ENCODE measurements at places on chromosomes 12 and 14.

GRCh38 chr12:121628037-121628436, 1.7 kb downstream of the ORAI1 start:
- no peak for DNase-seq

- DNase-seq = no peak
Observed at GRCh38 chr12:91111366-91112325, at the start of gene LUM. TSS of gene LUM (minus strand) at chr12:91111494. CDS start at chr12:91108979, 2,515 bp downstream.

DNA sequence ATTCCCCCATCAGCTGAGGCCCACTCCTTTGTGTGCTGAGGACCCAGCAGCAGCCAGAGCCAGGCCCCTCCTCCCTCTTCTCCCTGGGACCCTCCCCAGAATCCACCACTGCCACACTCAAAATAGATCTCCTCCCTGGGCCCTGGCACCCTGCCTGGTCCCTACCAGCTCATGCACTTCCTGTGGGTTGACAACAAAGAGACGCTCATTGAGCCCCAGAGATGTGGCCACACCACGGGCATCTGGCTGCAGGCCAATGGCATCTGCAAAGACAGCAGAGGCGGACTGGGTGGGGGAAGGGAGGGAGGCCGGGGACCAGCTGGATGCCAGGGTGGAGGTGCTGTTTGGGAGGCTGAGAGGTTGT, 16.0 kb upstream of the ENDOU start:
- peak; percentile 61 for DNase-seq

DNA sequence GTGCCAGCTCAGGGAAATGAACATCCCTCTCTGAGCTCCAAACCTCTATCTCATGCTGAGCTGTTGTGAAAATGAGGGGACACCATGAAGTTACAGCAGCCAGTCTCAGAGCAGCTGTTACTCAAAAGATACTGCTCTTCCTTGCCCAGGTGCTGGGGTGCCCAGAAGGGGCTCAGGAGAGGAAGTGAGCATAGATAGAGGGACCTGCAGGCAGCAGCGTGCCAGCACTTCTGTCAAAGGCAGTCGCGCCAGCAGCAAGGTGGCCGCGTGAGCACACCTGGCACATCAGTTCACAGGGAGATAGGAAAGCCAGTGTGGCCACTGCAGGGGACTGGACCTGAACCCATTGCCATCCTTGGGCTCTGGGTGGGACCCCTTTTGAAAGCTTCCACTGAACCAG, 27.8 kb downstream of the C14orf132 start:
- no peak for DNase-seq

GRCh38 chr12:31737763-31738162, 8.9 kb upstream of the AMN1 start:
- DNase-seq = no peak

- DNase-seq = no peak
Observed at GRCh38 chr12:58051378-58051777, 110.0 kb downstream of the ATP23 start.

DNA sequence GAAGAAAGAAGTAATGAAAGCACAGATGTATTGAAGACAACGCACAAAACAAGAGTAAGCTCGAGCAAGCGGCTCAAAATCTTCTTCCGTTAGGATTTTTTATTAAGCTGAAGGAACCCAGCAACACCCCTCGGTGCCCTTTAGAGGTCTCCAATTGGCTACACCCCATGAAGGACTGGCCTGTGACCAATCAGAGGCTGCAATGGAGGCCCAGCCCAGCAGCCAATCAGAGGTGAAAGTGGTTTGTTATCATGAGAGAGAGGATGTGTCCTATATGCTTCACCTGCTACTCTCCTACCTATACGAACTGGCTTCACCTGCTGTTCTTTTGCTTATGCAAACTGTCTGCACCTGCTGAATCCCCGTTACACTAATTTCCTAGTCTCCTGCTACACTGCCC, 358.8 kb downstream of the C12orf50 start:
- DNase-seq = no peak

- DNase-seq = no peak
Observed at GRCh38 chr14:55126034-55126433, 3.0 kb upstream of the LGALS3 start.

DNA sequence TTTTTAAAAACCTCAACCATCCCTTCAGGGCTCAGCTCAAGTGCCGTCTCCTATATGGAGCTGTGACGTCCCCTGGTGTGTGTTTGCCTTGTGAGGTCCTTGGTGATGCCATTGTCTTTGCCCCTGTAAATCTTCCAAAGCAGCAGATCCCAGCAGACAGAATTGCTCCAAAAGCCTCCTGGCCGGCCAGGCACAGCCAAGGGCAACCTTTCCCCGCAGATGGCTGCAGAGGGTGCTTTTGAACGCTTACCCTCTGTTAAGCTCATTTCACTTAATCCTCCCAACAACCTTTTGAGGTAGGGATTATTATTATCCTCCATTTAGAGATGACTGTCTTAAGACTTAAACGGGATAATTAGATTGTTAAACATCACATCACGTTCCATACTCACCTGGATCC, 51.4 kb downstream of the RFX4 start:
- DNase-seq = no peak
